ENCODE measurements at places on chromosomes 2 and 18.

DNA sequence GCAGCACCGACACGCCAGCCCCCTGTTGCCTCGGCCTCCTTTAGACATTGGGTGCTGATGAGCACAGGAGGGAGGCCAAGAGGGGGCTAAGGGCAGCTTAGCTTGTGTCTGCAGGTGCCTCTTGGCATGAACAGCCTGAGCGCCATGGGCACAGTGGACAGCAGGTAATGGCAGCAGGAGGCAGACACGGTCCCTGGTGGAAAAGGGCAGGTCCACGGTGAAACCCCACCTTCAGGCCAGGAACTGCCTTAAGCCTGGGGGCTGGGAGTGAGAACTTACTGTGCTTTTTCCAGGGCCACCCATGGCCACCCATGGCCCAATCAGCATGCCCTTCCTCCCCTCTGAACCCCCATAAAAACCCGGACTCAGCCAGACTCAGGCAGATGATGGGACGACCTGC, 633.4 kb upstream of the TMEFF2 start:
- no peak for DNase-seq
- H3K4me1 ChIP-seq: no peaks in the 10 kb centered on the region
- no peak overlapping the region for H3K4me3 ChIP-seq
- no peak overlapping the region for H3K27ac ChIP-seq
- H3K36me3 ChIP-seq: no peaks in the 10 kb centered on the region

DNA sequence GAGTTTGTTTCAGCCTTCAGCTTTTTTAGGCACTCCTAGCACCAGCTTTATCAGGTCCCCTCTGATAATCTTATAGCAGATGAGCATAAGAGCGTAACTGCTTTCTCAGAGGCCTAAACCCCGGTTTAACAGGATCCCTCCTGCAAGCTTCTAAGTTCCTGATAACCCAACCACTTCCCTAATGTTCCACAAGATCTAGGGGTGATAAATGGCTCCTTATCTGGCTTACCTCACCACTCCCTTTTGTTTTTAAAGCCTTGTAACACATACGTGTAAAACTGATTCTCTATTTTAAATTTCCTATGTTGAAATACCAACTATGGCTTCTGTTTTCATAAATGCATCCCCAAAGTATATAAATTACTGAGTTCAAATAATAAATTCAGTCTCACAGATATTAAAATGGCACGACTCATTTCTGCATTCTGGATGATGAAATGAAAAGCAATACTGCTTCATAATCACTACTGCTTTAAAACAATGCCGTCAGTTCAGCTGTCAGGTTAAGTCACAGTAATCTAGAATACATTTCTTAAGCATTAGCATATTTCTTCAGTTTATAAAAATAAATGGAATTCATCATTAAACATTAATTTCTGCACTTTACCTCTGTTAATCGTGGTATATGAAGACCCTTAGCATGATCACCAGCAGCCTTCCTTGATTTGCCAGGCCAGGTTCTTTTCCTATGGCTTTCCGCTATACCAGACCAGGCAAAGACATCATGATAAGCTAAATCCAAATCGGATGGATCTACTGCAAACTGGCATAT, 126.3 kb downstream of the C2orf74 start:
- H3K4me1 ChIP-seq: no peaks in the 10 kb centered on the region
- H3K4me3 ChIP-seq: no peak overlapping the region
- DNase-seq: no peak
- no peaks in the 10 kb centered on the region for H3K27me3 ChIP-seq
- no peak overlapping the region for H3K27ac ChIP-seq

GRCh38 chr18:50806208-50806616, 13.6 kb downstream of the MRO start:
- DNase-seq: no peak
- peaks cover 4% of the 10 kb centered on the region for H3K36me3 ChIP-seq
- H3K4me3 ChIP-seq: no peak overlapping the region

DNA sequence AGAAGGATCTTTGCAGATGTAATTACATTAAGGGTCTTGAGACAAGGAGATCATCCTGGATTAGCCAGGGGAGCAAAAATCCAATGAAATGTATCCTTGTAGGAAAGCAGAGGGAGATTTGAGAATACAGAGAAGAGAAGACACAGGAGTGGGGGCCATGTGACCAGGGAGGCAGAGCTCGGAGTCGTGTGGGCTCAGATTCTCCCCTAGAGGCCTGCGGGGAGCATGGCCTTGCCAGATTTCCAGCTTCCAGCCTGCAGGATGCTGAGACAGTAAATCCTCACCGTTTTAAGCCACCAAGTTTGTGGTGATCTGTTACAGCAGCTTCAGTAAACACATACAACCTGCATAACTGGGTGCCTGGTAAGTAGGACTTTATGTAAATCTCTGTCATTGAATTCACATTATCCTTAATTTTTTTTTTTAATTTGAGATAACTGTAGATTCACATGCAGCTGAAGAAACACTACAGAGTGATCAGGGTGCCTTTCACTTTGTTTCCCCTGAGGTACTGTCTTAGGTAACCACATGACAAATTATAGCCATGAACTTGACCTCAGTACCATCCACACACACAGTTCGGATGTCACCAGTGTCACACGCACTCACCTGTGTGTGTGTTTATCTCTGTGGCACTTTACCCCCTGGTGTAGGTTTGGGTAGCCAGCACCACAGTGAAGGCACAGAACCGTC, 138.4 kb upstream of the HDAC4 start:
- DNase-seq: no peak
- peaks cover 8% of the 10 kb centered on the region for H3K27me3 ChIP-seq
- H3K4me3 ChIP-seq: no peak overlapping the region
- H3K4me1 ChIP-seq: no peaks in the 10 kb centered on the region

GRCh38 chr2:96354492-96354891, 18.9 kb downstream of the NCAPH start:
- no peak overlapping the region for H3K4me3 ChIP-seq
- H3K4me1 ChIP-seq: peaks cover 9% of the 10 kb centered on the region
- H3K36me3 ChIP-seq: peaks cover 13% of the 10 kb centered on the region
- peaks cover 3% of the 10 kb centered on the region for H3K27me3 ChIP-seq

- no peak overlapping the region for H3K27ac ChIP-seq
- peaks cover 2% of the 10 kb centered on the region for H3K4me1 ChIP-seq
- H3K27me3 ChIP-seq: peaks cover 6% of the 10 kb centered on the region
- no peak overlapping the region for H3K4me3 ChIP-seq
- DNase-seq: no peak
Measured at GRCh38 chr2:28680657-28681056, 71.0 kb upstream of the PPP1CB start.

GRCh38 chr2:223306371-223306770, 254.4 kb downstream of the KCNE4 start:
- DNase-seq: peak; percentile 37
- no peak overlapping the region for H3K27ac ChIP-seq
- H3K36me3 ChIP-seq: no peaks in the 10 kb centered on the region
- H3K4me3 ChIP-seq: no peak overlapping the region
- H3K4me1 ChIP-seq: no peaks in the 10 kb centered on the region
- H3K27me3 ChIP-seq: no peaks in the 10 kb centered on the region

DNA sequence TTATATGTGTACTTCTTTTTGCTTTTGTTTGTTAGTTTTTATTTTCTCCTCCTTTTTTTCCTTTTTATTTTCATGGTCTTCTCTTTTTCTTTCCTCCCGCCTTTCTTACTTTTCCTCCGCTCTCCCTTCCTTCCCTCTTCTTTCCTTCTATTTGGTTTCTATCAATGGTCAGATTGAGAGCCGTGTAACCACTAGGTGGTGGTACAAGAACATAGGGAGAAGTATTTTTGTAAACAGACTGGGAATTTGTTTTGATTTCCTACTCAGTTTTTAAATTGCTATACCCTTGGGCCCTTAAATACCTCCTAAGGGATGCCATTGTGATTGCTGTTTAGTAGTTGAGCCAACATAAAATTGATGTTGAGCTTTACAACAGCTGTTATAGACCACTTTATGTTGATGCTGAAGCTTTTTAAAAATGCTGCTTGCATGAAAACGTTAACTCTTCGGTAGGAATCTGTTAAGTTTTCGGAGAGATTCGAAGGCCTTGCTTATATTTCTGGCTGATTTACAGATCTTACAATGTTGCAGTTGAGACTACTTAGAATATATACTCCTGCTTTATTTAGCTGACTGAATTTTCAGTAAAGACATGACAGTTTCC, 124.2 kb downstream of the UBE2E3 start:
- peaks cover 4% of the 10 kb centered on the region for H3K4me1 ChIP-seq
- DNase-seq: peak; percentile 15
- no peaks in the 10 kb centered on the region for H3K36me3 ChIP-seq
- no peak overlapping the region for H3K4me3 ChIP-seq
- H3K27me3 ChIP-seq: no peaks in the 10 kb centered on the region
- no peak overlapping the region for H3K27ac ChIP-seq

DNA sequence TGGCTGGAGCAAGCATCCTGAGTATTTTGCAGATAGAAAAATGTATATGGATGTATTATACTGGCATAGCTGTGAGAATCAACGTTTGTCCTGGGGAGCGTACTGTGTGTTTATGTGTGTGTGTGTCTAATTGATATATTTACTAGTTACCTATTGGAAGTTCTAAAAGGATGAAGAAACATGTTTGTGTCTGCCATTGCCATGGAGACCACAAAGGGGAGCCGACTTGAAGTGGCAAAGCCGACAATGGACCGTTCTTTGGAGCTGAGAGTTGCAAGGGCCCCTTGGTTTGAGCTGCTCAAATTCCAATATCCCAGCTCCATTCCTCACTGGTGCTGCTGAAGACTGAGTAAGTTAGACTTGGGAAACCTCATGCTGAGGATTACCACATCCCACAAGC, 14.3 kb upstream of the SLC25A52 start:
- no peaks in the 10 kb centered on the region for H3K27me3 ChIP-seq
- H3K36me3 ChIP-seq: peaks cover 11% of the 10 kb centered on the region
- H3K4me3 ChIP-seq: no peak overlapping the region
- no peak overlapping the region for H3K27ac ChIP-seq

DNA sequence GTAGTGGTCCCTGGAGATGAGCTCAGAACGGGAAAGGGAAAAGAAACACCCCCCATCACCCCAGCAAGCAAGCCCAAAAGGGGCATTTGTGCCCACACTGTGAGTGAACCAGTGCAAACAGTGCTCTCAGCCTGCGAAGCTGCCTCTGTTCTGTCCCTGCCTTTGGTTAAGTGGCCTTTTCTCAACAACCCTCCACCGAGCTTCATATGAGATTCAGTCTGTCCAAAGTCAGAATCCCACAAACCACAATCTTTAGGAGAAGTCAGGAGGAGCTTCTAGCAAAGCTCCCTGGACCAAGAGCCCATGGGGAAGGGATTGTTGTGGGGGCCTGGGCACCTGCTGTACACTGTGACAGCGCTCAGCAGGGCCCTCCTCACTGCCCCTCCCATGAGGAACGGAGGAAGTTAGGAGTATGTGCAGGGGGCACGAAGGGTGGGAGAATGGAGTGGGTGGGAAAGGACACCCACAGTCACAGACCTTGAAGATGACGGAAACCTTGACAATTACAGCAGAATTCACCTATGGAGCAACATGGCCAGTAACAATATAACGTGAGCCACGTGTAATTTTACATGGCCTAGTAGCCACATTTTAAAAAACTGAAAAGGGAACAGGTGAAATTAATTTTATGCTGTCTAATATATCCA, 119.5 kb downstream of the SMAD7 start:
- H3K36me3 ChIP-seq: no peaks in the 10 kb centered on the region
- H3K27ac ChIP-seq: no peak overlapping the region
- H3K4me1 ChIP-seq: peaks cover 64% of the 10 kb centered on the region

GRCh38 chr2:113757138-113757657, 756 bp upstream of the SLC35F5 start:
- DNase-seq: peak; percentile 7
- peak overlapping the region; percentile 100 for H3K4me3 ChIP-seq
- peaks cover 4% of the 10 kb centered on the region for H3K36me3 ChIP-seq
- H3K4me1 ChIP-seq: peaks cover 11% of the 10 kb centered on the region

DNA sequence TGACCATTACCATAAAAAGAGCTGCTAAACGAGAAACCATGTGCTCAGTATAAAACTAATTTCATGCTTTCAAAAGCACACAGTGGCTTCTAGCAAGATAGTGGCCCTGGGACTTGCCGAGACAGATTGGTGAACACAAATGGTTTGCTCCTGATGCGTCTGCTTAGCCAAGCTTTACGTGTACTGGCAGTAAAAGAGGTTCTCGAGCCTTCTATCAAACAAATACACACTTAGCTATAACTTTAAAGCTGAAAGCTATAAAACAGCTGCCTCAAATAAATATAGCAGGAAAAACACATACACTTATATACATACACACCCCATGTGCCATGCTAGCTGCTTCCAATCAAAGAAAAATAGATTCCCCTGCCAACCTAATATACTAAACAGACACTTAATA, 117.0 kb downstream of the ZNF385B start:
- no peak for DNase-seq
- H3K27me3 ChIP-seq: no peaks in the 10 kb centered on the region
- H3K4me3 ChIP-seq: no peak overlapping the region
- H3K36me3 ChIP-seq: no peaks in the 10 kb centered on the region
- H3K4me1 ChIP-seq: no peaks in the 10 kb centered on the region

DNA sequence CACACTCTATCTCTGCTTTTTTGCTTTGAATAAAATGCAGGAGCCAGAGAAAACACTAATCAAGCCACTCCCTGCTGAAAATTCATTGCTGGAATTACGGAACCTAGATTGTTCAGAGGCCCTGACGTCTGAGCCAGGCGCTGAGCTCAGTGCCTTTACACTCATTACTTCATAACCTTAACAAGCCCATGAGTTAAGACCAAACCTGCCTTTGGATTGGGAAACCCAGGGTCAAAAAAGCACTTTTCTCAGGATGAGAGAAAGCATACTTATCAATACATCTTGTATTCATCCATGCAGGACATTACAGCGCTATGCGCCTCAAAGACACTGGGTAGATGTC, 762 bp downstream of the INO80C start:
- peaks cover 42% of the 10 kb centered on the region for H3K4me1 ChIP-seq
- H3K4me3 ChIP-seq: peak overlapping the region; percentile 98
- peaks cover 17% of the 10 kb centered on the region for H3K27me3 ChIP-seq
- DNase-seq: no peak
- peaks cover 3% of the 10 kb centered on the region for H3K36me3 ChIP-seq
- peak overlapping the region; percentile 98 for H3K27ac ChIP-seq

DNA sequence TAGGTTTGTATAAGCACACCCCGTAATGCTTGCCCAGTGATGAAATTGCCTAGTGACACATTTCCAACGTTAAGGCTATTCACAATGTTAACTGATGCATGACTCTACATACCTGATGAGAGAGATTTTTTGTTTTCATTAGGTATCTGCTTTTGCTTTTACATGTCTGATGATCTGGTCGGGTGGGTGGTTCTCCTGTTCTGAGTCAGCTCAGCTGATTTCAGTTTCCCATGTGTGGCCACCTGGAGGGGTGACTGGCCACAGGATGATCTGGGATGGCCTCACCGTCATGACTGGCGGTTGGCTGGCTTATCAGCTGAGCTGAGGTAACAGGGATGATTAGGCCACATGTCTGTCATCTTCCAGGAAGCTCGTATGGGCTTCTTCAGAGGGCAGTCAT, 33.8 kb upstream of the ACYP2 start:
- H3K4me3 ChIP-seq: no peak overlapping the region
- no peak overlapping the region for H3K27ac ChIP-seq
- H3K27me3 ChIP-seq: no peaks in the 10 kb centered on the region
- peaks cover 8% of the 10 kb centered on the region for H3K4me1 ChIP-seq
- no peaks in the 10 kb centered on the region for H3K36me3 ChIP-seq

DNA sequence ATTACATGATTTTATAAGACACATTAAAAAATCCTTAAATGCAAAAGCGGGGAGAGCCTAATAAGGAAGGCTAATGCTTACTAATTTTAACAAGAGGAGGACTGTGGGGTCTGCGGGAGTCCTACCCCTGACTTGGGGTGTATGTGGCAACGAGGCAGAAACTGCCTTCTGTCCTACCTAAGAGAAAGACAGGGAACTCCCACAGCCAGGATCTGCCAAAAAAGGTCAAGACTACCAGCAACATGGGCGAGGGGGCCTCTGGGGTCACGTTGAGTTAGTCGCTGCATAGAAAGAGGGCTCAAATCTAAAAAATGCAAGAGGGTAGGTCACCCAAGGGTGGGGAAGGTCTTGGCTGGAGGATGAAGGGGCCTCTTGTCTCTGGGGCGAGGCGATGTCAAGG, 529 bp upstream of the AMER3 start:
- peak overlapping the region; percentile 42 for H3K4me3 ChIP-seq
- peaks cover 9% of the 10 kb centered on the region for H3K27me3 ChIP-seq
- H3K4me1 ChIP-seq: peaks cover 5% of the 10 kb centered on the region
- peaks cover 4% of the 10 kb centered on the region for H3K36me3 ChIP-seq

All from endothelial cell (in vitro differentiated cells).